ENCODE measurements at places on chromosomes 2 and 18.

- no peak for DNase-seq
These were observed 65.8 kb upstream of the TLK1 start for GRCh38 chr2:171226461-171226860.

DNA sequence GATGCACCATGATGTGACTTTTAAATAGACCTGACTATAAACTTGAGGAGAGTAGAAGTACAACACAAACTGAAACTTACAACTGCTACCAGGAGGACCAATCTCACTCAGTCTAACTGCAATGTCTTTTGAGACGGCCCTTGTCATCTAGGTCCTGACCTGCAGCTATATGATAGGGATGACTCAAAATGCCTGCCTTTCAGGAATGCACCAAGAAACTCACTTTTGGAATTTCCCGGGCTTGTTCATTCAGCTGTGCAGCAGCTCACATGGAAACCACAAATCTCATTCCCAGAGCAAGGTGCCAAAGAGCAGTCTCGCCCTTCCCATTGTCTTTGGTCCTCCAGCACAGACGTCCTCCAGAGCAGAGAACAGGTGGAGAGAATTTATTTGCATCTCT is 113.7 kb downstream of the SPOPL start:
- DNase-seq: no peak

GRCh38 chr2:8478471-8478793 is 203.4 kb upstream of the ID2 start:
- DNase-seq: no peak

DNA sequence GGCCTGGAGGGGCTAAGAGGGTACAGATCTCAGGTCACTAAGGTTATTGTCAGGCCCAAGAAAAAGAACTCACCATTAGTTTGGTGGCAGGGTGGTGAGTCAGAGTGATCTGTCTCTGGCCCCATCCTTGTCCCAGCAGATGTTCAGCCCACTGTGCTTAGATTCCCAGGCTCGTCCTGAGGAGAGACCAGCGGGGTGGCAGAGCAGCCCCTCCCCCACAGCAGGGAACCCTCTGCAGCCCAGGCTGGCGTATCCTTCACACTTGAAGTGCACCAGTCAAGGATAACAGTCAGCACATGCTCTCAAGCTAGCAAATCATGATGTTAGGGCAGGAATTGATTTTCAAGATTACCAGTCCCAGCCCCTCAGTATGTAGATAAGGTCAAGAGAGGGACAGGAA is 43.1 kb downstream of the TMEM185B start:
- DNase-seq: no peak

DNA sequence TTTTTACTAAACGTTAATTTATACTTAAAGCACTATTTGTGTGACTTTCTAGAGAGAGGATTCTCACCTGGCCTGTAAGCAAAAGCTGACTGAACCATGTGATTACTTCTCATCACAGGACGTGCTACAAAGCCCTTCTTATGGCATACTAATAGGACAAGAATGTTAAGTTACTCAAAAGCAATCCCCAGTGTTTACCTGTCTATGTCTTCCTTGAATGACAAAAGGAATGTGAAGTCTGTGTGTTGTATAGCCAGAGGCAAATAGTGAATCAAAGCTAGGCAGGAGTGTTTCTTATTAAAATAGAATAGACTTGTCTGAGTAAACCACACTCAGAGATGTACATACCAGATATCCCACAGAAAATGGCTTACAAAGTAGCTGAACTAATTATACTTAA is 1465.5 kb downstream of the SUCLG1 start:
- no peak for DNase-seq

GRCh38 chr2:233083782-233084181 is 23.6 kb downstream of the INPP5D start:
- DNase-seq: no peak

GRCh38 chr2:28435814-28436351 is 43.2 kb downstream of the FOSL2 start:
- no peak for DNase-seq

GRCh38 chr2:147211484-147211883 is 633.3 kb upstream of the ACVR2A start:
- no peak for DNase-seq

Measured in stimulated activated CD4-positive, alpha-beta T cell treated with anti-CD3 and anti-CD28 coated beads, Interleukin-4, amount 100 ng/mL, for 1 hour (primary cell).